ENCODE measurements at places on chromosomes 5 and 9.

- no peak for DNase-seq
These were observed 108.5 kb downstream of the GAS1 start for GRCh38 chr9:86838519-86839497.

GRCh38 chr5:15252331-15252730 is 247.6 kb upstream of the FBXL7 start:
- DNase-seq: no peak

GRCh38 chr5:110957934-110958333 is 113.6 kb upstream of the TSLP start:
- DNase-seq: no peak

DNA sequence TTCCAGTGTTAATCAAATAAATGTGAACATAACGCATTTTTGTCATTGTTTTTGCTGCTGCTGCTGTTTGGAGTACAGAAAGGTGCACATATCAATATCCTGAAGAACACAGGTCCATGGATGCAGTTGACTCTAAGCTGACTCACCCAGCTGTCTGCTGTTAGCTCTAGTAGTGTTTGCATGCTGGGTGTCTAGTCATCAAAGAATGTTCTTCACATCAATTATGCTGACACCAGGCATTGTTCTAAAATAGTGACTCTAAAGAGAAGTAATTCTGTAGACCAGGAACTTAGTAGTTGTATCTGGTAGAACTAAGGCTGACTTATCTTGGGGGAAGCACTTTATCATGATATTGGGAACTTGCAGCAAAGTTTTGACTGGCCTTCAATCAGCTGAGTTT is 55.7 kb upstream of the DPYSL3 start:
- DNase-seq: no peak

- no peak for DNase-seq
These were observed 240.3 kb downstream of the TLE4 start for GRCh38 chr9:79812099-79812498.

DNA sequence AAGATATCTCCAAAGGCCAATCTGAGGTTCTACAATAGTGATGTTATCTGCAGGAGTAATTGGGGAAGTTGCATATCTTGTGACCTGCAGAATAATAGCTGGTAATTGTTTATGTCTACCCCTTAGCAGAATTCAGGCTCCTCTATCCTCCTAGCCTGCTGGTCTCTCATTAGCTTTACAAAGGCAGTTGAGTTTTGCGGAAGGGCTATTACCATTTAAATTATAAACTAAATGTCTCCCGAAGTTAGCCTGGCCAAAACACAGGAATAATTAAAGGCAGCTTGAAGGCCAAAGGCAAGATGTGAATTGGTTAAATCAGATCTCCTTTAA is 168.7 kb downstream of the TTC39B start:
- no peak for DNase-seq

DNA sequence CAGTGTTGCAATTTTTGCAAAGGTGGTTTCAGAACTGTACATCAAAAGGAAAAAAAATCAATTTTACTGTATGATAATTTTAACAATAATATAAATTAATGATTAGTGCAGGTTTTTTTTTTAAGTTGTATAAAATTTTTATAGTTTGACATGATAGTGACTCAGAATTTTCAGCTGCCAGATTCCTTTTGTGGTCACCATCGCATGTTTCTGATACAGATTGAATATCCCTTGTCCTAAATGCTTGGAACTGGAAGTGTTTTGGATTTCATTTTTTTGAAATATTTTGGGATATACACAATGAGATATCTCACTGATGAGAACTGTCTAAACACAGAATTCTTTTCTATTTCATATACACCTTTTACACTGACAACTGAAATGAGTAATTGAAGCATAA is 361.3 kb downstream of the RAB3C start:
- DNase-seq: no peak

DNA sequence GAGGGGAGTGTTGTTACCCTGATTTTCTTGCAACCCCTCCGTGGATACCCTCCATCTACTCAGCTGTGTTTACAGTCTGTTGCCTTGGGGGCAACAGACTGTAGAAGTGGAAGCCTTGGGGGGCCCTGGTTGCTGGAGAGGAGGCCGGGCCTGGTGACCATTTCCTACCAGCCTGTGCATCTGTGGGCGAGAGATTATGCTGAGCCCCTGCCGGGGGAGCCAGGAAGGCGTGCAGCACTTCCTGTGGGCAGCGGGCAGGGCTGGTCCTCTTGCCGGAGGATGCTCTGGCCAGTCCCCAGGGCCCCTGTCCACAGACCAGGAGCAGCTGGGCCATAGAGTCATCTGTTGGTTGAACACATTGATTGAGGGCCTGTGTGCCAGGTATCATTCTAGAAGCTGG is 11.1 kb downstream of the ERGIC1 start:
- DNase-seq: no peak

DNA sequence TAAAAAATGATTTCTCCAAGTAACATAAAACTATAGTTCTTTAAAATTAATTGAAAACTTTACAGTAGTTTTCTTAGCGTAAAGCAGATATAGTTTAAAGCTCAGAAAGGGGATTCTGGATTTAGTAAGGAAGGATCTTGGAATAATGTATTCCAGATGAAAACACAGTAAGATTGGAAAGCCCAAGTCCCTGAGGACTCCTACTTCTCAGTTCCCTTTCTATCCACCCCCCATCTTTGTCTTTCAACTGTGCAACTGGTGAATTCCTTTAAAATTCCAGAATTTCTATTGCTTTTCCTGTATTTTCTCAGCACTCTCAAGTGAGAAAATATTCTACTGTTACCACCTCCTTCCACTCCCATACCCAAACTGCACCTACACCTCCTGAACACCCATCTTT is 184.5 kb upstream of the FBN2 start:
- no peak for DNase-seq

DNA sequence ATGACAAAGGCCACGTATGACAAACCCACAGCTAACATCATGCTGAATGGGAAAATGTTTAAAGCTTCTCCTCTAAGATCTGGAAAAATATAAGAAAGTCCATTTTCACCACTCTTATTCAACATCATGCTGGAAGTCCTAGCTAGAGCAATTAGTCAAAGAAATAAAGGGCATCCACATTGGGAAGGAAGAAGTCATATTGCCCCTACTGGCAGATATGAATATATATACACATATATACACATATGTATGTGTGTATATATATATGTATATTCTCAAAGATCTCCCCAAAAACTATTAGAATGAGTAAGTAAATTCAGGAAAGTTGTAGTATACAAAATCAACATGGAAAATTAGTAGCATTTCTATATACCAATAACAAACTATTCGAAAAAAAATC is 17.1 kb downstream of the APBA1 start:
- DNase-seq: no peak

GRCh38 chr9:131478421-131478868 is 24.3 kb upstream of the POMT1 start:
- DNase-seq: peak; percentile 18

DNA sequence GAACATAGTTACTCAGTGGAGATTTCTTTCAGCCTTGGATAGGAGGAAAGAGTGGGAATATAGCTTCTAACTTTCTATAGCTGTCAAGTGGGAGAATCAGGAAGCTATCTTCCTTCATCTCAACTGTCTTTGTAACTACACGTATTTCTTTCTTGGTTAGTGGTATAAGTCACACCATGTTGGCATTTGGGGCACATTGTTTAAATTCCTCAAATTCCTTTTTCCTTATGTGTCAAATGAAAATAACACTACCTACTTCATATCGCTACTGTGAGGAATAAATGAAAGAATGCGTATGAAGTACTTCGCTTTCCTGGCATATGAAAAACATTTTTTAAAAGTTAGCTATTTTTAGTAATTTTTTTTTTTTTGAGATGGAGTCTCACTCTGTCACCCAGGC is 1082.5 kb upstream of the WWC1 start:
- DNase-seq: no peak

DNA sequence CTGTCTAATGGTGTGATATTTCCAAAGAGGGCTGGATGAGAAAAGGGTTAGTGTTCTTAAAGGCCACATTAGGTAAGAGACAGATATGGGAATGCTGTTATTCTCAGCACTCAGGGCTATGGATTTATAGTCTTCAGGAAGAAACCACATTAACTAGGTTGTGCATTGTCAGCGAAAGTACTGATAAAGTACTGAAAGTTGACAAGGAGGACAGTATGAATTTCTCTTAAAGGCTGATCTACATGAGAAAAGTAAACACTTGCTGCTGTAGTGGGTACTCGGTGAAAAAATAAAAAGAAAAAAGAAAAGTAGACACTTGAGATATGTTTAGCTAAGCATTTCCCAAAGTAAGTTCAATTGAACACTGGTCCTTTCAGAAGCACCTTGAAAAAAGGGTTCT is 381.0 kb upstream of the RPS23 start:
- DNase-seq: no peak

DNA sequence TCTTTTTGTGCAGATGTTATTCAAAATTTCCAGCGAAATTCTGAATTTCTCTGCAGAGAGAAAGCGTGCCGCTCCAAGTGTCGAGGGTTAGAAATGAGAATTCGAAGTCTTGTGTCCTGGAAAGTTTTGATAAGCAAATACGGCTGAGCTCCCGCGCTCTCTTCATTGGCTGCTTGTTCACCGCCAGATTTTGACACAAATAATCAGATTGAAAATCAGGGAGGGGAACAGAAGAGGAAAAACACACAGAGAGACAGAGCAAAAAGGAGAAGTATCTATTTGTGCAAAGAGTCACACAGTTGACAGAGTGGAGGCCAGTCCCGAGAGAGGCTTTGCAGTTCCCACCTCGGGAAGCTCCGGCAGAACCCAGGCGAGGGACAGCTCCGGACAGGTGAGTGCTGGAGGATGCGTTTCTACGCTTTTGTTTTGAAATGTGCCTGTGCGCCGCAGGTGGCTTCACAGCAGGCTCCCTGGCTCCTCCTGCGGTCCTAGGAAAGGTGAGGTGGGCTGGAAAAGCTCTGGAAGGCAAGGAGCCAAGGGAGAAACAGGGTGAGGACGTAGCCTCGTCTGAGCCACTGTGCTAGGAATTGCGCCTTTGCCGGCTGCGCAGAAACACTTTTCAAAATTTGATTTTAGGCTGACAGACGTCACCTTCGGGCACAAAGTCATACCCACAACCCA is at the start of gene GFI1B:
Gene GFI1B (plus strand): TSS at position 244 of the 681 bp plus-strand sequence. CDS start 7,985 bp downstream, outside the sequence.
- DNase-seq: no peak

DNA sequence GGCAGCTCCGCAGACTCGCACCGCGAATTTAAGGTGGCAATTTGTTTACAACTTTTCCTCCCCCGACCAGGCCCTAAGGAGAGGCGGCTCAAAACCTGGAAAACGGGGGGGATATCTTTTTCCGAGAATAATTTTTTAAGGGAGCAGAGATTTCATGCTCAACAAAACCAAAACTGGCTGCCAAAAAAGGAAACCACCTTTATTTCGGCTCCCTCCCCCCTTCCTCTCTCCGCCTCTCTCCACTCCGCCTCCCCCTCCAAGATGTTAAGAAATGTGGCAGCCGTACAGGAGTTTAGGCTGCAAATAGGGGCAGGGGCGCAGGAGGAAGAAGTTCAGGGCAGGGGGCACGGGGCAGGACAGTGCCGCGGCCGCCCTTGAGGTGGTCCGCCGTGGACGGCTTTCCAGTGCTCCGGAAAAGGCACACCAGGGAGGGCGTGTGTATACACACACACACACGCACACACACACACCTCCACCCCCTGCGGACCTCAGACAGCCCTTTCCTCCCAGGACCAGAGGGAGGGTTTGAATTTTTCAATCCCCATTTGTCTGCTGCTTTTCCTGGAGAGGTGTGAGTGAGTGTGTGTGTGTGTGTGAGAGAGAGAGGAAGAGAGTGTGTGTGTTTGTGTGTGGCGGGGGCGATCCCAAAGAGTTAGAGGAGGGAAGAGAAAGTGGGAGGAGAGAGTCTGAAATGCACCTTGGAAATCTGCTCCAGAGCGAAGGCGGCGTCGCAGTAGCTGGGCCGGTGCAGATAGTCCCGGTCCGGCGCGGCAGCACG is 9.1 kb downstream of the PTCH1 start:
- peak; percentile 49 for DNase-seq

DNA sequence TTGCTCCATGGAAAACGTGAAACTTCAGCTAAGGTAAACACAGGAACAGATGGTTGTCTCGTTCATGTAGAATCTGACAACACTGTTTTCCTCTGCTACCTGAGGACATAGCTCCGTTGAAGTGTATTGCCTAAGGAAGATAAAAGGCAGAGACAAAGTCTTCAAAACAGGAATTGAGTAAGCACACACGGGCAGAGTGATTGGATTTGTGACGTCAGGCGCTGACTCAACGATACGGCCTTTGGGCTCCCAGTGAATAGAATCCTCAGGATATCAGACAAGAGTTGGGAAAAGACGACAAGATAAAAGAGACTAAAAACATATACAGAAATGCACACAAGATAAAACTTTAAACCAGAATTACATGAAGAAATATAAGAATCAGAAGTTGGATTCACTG is 787.1 kb upstream of the CTNND2 start:
- no peak for DNase-seq

GRCh38 chr5:38105801-38106200 is 152.6 kb upstream of the EGFLAM start:
- DNase-seq: no peak

DNA sequence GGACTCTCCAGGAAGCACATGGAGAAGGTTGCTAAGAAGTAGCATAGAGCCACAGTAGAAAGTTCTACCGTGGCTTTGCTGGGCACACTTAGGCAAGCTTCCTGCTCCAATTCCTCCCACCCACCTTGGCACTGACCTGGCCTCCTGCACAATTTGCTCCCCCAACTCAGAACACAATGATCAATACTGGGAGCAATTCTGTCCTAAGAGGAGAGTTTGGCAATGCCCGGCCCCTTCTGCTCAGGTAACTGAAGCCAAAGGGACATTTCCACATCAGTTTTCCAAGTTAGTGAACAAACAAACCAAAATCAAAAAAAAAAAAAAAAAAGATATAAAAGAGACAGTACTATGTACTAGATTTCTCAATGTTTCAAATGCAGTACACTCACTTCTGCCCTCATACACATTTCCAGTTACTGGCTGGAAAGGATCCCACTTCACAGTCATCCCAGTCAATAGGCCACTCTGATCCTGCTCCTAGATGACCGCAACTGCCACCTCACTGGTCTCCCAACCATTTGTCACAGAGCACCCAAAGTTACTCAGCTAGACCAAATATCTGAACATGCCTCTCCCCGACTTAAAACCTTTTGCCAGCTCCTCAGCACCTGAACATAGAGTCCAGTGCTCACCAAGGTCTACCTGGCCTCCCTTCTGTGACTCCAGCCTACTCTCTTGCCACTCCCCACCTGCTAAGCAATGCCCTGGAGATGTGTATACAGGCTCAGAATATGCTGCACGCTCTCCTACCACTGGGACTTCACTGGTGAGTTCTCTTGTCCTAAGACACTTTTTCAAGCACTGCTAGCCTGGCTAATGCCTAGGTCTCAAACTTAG is 21.3 kb downstream of the ABCA1 start:
- no peak for DNase-seq

DNA sequence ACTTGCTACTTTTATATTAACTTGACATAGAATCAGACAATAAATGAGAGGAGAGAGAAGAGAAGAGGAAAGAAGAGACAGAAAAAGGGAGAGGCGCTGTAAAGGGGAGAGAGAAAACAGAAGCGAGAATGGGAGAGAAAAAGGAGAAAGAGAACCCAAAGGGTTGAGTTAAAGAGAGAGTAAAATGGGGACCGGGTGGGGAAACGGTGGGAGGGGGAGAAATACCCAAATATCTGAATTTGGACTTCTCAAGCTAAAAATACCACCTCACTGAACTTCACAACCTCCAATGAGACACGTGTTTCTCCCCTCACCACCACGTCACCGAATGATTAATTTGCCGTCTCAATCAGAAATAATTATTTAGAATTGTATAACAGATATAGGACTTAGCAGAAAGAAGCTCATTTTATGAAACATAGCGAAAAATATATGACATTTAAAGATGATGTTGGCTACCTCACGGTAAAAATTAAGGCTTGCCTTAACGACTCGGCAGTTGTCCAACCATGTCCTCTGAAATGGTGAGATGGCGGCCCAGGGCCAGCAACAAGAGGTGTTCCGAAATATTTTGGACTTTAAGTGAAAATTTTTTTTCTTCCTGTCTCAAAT is 204.1 kb downstream of the MEF2C start:
- DNase-seq: no peak
